HS-5 (cell line): ENCODE measurements at places on chromosomes 7 and 10.

DNA sequence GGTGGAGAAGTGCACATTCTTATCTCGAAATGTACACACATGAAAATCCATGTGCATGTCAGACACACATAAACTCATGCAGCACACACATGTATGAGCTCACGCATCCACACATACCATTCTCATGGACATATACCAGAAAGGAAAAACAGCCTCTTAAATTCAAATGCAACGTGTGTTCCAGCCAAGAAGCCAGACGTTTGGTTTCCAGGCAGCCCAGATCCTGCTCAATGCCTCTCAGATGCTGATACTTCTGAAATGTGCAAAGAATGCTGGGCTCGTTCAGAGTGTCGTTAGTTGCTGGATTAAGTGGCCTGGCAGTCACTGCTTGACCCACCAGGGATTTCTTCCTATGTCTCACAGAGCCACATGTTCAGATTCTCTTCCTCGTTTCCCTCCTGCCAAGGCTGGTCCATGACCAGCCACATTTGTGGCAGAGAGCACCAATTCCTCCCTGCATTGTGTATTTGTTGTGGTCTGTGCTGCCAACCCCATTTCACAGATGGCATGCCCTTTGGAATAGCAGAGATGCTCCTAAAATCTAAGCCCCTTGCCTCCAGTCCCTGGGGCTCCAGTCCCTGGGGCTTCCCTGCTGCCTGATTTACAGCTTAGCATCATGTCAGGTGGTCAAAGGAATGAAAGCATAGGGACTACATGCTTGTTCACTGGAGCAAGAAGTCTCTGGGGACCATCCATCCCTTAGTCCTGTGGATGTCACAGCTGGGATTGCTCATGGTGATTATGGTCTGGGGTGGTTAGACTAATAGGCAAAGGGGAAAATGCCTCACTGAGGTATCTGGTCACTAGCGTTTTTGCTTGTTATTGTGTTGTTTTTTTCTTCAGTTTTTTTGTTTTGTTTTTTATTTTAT, 426.6 kb downstream of the PLXNA4 start:
- no peak for DNase-seq

DNA sequence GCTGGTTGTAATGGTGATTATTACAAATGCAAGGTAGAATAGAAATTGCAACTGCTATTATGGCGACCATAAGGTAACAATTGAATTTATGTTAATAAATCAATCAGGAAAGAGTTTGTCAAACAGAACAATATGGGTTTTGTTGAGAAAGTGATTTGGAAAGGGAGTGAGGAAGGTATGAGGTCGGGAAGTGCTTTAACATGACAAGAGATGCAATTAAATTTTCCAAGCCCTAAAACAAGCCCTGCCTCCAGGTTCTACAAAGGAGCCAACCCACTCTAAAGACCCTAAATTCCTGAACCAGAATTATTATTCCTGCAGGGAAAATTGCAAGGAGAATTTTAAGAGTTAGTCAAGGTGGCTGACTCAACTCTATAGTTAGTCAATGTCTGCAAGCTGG, 363.7 kb downstream of the BMPER start:
- no peak for DNase-seq

GRCh38 chr10:71396084-71396710, 523 bp upstream of the CDH23 start:
- no peak for DNase-seq

DNA sequence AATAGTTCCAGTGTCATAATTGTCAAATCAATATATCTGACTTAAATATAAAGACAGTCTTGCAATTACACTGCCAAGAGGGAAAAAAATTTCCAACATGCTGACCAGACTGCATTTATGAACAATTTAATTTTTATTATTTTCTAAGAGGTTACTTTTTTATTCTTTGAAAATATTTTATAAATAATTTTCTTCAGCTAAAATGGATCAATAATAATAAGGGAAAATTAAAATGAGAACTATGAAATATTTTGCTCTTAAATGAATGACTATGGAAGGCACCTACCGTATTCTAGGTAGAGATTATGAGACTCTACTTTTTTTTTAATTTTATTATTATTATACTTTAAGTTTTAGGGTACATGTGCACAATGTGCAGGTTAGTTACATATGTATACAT, 1032.5 kb upstream of the LRRN3 start:
- no peak for DNase-seq

DNA sequence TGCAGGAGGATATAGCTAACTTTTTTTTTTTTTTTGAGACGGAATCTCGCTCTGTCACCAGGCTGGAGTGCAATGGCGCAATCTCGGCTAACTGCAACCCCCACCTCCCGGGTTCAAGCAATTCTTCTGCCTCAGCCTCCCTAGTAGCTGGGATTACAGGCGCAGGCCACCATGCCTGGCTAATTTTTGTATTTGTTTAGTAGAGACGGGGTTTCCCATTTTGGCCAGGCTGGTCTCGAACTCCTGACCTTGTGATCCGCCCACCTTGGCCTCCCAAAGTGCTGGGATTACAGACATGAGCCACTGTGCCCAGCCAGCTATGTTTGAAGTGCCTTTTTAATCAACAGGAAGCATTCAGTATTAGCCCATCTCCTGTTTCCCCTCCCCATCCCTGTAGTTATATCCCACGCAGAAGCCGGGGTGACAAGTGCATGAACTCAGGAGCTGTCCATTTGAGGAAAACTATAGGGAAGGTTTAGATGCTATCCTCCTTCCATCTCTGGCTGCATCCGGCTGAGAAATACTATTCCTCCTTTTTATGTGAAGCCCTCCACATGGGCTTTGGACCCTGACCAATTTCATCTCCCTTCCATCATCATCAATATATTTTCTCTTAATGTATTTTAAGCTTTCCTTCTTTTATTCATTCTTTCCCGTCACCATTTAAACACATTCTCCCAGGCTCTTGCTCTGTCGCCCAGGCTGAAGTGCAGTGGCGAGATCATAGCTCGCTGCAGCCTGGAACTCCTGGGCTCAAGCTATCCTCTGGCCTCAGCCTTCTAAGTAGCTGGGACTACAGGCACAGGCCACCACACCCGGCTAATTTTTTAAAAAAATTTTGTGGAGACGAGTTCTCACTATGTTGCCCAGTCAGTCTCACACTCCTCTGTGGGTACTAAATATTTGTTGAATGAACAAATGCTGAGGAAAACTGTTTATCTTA, 1.3 kb upstream of the POT1 start:
- DNase-seq, result no peak

DNA sequence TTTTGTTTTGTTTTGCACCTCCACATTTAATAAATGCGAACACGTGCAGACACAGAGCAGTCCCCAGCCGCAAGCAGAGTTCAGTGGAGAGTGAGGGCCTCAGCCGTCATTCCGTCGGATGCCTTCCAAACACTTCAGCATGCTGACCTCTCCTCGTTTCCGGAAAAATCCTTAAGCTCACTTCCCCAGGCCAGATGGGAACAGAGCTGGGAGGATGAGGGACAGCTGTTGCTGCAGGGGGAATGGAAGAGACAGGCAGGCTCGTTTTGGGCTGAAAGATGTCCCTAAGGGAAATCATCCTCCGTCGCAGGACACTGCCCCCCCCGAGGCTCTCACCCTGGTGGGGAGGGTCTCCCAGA, 17.2 kb upstream of the FGFR2 start:
- no peak for DNase-seq

- no peak for DNase-seq
Observed at GRCh38 chr7:42843205-42843800, 68.6 kb downstream of the C7orf25 start.

DNA sequence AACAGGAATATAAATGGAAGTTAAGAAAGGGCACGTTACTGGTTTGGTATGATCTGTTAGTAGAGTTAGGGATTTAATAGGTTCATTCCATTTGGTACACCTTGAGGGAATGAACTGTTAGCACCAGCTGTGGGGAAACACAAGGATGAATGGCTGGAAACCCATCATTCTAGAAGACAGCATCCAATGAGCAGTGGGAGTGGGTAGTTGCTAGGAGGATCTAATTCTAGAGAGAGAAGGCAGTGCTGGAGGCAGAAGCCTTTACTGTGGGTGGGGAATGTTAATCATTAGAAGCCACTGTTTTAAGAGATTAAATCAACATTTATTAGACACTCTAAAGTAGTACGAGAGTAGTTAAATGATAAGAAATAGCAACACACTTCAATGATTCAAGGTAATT, 15.5 kb upstream of the GPR15LG start:
- DNase-seq, result no peak

- DNase-seq, result no peak
Observed at GRCh38 chr10:120578890-120579289, 121.9 kb downstream of the PLPP4 start.

DNA sequence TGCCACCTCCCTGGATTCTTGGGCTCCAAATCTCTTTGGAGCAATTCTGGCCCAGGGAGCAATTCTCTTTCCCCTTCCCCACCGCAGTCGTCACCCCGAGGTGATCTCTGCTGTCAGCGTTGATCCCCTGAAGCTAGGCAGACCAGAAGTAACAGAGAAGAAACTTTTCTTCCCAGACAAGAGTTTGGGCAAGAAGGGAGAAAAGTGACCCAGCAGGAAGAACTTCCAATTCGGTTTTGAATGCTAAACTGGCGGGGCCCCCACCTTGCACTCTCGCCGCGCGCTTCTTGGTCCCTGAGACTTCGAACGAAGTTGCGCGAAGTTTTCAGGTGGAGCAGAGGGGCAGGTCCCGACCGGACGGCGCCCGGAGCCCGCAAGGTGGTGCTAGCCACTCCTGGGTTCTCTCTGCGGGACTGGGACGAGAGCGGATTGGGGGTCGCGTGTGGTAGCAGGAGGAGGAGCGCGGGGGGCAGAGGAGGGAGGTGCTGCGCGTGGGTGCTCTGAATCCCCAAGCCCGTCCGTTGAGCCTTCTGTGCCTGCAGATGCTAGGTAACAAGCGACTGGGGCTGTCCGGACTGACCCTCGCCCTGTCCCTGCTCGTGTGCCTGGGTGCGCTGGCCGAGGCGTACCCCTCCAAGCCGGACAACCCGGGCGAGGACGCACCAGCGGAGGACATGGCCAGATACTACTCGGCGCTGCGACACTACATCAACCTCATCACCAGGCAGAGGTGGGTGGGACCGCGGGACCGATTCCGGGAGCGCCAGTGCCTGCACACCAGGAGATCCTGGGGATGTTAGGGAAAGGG, 913 bp downstream of the NPY start:
- no peak for DNase-seq

GRCh38 chr10:132107949-132108877, 42.5 kb downstream of the JAKMIP3 start:
- no peak for DNase-seq
